ENCODE measurements at places on chromosomes 11 and 22.

GRCh38 chr11:57547854-57548377 is 10.5 kb downstream of the SMTNL1 start:
- no peak for DNase-seq

- no peak for DNase-seq
Measured at GRCh38 chr11:118052581-118053206, 24.2 kb upstream of the TMPRSS4 start.

DNA sequence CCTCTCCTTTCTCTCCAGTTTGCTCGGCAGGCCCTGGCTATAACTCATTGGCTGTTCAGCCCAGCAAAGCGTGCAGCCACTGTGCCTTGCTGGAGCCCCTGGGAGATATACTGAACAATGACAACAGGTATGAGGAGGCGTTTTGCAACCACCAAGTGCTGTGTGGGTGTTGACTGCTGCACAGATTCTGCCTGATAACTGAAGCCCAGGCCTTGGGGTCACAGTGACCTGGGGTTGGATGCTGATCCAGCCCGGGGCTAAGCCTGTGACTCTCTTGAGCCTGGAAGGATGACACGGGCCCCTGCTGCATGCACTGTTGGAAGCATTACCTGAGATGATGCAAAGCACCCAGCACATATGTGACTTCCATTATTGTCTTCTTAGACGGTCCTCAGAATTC is 13.7 kb upstream of the A4GALT start:
- no peak for DNase-seq

- DNase-seq = no peak
Measured at GRCh38 chr22:46578251-46578823, 40.9 kb upstream of the CELSR1 start.

DNA sequence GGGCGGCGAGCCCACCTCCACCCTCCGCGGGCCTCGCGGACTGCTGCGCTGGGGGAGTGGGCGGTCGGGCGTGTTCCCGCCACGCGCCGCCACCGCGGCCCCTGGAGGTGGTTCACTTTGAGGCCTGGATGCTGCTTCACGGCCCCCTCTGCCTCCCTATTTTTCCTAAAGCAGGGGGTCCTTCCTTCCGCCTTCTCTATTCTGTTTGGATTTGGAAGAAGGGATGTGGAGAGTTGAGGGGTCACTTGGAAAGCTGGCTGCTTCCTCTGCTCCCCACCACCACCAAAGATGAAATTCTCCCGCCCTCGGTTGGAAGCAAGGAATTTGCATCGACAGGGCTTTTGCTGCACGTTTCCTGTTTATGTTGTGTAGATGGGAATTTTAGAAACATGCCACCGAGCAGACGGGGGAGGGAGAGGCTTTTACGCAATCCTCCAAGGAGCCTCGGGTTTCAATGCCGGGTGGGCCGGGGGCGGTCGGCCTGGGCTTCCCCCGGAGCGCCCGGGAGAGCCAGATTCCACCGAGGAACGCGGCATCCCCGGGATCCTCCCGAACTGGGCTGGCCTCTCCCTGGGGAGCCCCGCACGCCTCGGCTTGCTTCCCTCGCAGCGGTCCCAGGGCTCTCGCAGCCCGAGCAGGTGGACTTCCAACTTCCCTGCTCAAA is 403 bp upstream of the SBF2 start:
- no peak for DNase-seq

GRCh38 chr11:84333221-84333620 is 1047.1 kb upstream of the CCDC90B start:
- DNase-seq = no peak

GRCh38 chr11:11395126-11395525 is 42.1 kb upstream of the CSNK2A3 start:
- no peak for DNase-seq

DNA sequence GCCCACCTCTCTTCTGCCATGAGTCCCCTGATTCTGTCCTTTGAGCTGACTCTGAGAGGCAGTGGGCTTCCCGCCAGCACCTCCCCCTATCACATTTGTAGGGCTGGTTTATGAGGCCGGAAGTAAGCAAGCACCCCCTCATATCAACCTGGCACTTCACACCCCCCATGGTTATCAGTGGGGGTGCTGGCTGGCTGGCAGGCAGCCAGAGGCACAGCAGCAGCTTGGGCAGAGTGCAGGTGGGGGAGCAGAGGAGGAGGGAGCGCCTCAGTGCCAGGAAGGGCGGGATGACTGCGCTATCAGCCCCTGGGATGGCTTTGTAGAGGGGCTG is 22.9 kb upstream of the CHRM4 start:
- DNase-seq = no peak

GRCh38 chr11:128948583-128948982 is 5.9 kb upstream of the TP53AIP1 start:
- DNase-seq = no peak

GRCh38 chr11:35781861-35782470 is 119.4 kb downstream of the TRIM44 start:
- DNase-seq = no peak

GRCh38 chr22:39815932-39816331 is 77.6 kb downstream of the ENTHD1 start:
- DNase-seq = no peak

GRCh38 chr22:45159652-45160462 is 3.9 kb upstream of the NUP50 start:
- DNase-seq = no peak

GRCh38 chr11:71572811-71573210 is 7.4 kb downstream of the KRTAP5-10 start:
- no peak for DNase-seq

DNA sequence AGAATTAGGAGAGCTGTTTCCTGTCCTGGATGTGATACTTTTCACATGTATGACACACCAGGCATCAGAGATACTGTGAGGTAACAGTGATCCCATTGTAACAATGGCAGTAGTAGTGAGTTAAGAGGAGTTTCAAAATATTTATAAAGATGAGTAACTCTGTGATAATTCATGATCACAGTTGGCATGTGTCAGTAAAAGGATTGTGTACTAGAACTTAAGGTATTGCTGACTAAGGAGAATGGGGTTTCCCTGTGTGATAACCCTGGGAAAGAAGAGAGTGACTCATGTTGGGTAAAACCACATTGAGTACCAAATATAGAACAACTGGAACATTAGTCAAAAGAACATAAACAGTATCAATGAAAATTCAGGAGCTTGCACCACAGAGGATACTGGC is 22.9 kb upstream of the SLC5A1 start:
- no peak for DNase-seq

DNA sequence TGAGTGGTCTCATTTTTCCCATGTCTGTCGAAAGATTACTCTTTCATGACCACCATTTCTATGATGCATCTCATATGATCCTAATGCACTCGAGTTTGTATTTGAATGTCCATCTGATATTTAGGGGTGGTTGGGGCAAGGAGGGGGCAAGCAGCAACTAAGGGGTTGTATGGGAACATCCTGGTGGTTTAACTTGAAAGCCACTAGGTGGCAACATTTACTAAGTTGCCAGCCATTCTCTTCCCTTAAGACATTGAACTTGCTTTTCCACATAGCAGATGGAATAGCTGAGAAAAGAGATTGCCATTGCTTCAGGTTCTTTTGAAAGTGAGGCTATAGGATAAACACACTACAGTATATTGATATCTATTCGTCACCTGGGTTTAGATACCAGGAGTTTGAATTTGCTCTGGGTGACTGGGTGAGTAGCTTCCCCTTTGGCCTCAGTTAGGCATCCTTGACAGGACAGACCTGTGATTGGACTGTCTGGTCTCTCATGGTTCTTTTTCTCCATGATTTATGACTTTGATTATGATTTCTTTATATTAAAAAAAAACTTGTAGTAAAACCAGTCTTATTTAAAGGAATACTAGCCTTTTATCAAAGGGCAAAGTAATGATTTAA is 32.4 kb downstream of the NF2 start:
- no peak for DNase-seq

DNA sequence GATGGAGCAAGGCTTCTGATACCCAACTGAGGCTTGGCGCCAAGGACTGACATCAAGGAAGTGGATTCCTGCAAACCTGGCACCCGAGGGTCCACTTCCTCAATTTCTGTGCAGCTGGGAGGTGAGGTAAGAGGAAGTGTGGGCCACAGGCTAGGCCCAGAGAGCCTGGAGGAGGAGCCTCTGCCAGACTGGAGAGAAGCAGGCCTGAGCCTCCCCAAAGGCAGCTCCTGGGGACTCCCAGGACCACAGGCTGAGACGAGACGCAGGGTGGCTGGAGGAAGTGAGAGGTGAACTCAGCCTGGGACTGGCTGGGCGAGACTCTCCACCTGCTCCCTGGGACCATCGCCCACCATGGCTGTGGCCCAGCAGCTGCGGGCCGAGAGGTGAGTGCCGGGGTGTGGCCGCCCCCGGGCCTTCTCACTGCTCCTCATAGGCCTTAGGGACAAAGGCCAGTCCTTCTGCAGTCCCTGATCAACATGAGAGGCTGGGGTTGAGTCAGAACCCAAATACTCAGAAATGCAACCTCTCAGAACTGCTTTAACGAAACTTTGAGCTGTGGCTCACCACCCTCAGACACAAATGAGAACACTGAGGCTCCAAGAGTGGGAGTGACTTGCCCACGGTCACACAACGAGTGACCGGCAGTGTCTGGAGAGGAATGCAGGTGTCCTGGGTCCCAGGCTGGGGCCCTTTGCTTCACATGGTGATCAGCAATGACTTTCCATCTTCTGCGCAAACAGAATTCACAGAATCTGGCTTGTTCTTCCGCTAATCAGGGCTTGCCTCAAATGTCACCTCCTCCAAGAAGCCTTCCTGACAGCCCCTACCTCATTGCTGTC is at the start of gene NCF4:
Gene NCF4 (plus strand): TSS at position 186 of the 839 bp plus-strand sequence. CDS start 166 bp downstream, at position 352.
- DNase-seq = no peak

- DNase-seq = no peak
Measured at GRCh38 chr22:28441720-28442263, 237.8 kb downstream of the TTC28 start.

- DNase-seq = no peak
Measured at GRCh38 chr11:102468616-102469195, 16.1 kb upstream of the TMEM123 start.

DNA sequence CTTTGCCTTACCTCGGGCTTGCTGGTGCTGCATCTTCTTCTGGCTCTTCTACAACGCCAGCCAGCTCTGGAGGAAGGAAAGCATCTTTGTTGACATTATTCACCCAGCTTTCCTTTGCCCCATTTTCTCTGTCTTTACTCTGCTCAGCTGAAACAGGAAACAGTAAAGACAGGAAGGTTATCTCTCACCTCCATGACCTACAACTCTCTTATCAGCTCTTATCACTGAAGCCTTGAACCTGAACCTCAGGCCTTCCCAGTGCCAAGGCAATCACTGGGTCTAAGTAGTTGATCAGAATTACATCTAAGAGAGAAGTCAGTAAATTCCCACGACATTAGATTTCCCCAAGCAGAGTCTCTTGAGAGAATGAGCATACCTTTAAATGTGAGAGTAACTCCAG is 59.6 kb upstream of the CCDC89 start:
- DNase-seq = no peak

DNA sequence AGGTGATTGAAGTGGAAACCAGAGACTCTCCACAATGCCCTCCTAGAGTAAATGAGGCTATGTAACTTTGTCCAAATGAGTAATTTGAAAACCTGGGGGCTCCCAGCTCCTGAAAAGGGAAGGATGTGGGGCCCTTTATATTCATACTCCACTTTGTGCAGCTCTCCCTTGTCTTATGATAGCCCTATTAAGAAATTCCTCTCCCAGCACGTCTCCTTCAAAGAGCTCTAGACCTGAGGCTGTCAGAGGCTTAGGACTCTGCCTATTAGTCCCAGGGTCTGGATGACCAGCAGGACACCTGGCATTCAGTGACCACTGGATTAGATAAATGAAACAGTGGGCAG is 2.1 kb downstream of the SLC43A1 start:
- DNase-seq = no peak

GRCh38 chr11:110425751-110426545 is 3.8 kb upstream of the FDX1 start:
- DNase-seq = no peak

- DNase-seq = no peak
Measured at GRCh38 chr11:122248939-122249338, 132.9 kb upstream of the BLID start.

DNA sequence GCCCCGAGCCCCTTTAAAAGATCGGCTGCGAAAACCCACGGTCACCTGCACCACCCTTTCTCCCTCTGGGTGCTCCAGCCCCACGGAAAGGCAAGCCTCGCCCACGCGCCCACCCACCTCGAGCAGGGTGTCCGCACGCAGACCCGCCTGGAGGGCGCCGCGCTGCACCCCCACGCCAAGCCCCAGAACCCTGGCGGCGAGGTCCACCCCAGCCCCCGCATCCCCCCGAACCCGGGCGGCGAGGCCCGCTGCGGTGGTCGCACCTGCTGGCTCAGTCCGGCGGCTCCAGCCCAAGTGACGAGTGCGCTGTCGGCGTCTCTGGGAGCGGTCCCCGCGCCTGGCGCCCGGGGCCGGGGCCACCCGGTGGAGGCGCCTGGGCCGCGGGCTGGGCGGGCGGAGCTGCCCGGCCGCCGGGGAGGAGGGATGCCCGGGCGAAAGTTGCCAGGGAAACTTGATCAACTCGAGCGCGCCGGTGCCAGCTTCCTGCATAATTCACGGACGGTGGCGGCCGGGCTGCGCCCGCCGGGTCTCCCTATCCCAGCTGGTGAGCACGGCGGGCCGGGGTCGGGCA is 1.1 kb downstream of the SHANK2 start:
- no peak for DNase-seq

DNA sequence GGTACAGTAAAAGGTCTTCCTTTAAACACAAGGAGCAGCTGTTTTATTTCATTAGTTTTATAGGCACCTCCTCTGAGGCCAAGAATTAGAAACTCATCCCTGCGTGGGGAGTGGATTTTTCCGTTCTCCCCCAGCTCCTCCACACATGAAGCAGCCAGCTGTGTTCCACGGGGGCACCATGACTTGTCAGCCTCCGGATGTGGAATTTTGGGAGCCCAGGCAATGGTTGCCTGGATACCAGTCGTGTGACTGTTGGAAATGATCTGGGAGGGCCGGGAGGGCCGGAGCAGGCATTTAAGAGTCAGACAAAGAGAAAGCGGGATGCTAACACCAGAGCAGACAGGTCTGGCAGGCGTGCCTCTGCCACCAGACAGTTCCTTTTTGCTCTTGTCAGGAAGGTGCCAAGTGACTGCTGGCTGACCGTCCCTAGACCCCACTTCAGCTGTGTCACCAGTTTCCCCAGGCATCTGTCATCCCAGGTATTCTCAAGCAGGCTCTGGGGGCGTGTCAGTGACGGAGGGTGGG is 15.9 kb upstream of the CDC42EP2 start:
- DNase-seq = no peak

GRCh38 chr11:12079726-12080556 is 30.4 kb upstream of the MICAL2 start:
- DNase-seq = no peak

GRCh38 chr11:252666-253065 is 15.9 kb downstream of the PSMD13 start:
- DNase-seq = no peak

DNA sequence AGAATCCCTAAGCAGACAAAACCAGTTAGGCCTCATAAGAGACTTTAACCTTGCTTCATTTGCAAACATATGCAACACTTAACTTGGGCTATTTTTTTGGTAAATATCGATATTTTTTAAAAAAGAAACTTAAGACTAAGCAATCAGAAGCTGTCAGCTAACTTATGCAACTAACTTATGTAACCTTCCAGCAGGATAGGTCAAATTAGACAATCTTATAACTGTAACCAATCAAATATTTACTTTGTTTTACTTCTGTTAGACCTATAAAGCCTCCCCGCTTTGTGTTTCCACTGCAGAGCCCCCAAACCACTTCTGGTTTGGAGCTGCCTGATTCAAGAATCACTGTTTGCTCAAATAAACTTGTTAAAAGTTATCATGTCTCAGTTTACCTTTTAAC is 8.0 kb downstream of the MSANTD4 start:
- DNase-seq = no peak

- DNase-seq = no peak
Measured at GRCh38 chr11:65251476-65251875, 10.3 kb upstream of the POLA2 start.

- DNase-seq = no peak
Measured at GRCh38 chr11:66417000-66417399, 3.8 kb upstream of the NPAS4 start.

Measured in activated CD4-positive, alpha-beta T cell treated with anti-CD3 and anti-CD28 coated beads, Interleukin-2, amount 50 U/mL, for 24 hours (primary cell).